Right atrium auricular region (tissue), 2 donors: ENCODE measurements at places on chromosomes 2 and 18.

DNA sequence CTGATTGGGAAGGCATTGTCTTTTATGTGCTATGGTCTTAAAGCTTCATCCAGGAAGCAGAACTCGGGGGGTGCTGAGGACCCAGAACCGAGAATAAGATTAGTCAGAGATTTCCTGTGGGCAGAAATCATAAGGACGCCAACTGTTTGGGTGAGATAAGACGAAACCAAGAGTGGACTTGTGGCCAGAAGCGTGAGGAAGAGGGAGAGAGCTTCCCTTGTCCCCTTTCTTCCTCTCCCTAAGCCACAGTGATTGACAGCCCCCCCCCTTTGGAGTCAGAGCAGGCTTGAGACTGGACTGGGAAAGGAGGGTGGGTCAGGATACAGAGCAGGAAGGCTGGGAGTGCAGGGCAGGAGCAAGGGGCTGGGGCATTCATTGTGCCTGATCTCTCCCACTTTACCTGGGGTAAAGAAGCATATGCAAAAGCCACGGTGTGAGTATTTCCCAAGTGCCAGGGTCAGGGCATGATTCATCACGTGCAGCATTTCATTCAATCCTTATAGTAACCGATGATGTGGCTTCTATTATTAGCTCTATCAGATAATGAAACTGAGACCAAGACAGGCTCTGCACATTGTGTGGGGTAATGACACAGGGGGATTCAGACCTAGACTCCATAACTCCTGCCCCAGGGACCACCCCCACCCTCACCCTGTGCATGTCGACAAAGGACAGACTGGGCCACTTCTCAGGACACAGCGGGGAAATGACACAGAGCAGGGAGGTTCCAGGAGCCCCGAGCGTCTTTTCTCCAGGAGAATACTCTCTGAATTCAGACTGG, 3.0 kb upstream of the IL1RN start:
- peak; percentile 55 for DNase-seq

- DNase-seq: no peak
These were observed 227.8 kb upstream of the RBMS1 start for GRCh38 chr2:160721089-160722040.

DNA sequence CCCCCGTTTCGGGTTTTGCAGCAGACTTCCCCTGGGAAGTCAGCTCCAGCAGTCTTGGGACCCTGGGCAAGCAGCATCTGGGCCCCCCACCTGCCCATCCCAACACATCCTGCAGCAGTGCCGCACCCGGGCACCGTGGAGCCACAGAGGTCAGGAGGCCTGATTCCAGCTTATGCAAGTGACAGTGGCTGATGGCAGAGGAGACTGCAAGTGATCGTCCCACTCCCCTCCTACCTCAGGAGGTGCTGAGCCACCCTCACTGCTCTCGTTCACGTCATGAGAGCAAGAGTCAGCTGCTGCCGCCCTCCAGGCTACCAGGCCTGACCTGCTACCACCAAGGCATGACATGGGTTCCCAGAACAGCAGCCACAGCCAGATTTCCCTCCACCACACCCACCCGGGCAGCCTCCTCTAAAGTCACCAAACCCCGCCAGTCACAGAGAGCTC, 18.2 kb downstream of the COX7A2L start:
- DNase-seq: no peak

DNA sequence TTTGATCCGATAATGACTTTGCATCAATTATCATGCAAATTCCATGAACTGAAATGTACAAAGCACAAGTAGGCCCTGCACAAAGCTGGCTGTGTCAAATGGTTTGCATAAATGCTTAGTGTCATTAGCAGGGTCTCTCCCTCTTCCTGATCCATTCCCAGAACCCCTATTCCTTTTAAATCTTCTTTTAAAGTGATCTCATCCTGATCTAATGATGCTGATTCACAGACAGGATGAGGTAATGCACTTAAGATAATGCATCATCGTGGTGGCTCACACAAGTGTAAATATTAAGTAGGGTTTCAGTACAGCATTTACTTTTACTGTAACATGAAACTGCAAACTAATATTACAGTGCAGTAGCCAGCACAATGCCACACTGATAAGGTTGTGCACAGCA, 304.8 kb upstream of the SOX11 start:
- DNase-seq: no peak

DNA sequence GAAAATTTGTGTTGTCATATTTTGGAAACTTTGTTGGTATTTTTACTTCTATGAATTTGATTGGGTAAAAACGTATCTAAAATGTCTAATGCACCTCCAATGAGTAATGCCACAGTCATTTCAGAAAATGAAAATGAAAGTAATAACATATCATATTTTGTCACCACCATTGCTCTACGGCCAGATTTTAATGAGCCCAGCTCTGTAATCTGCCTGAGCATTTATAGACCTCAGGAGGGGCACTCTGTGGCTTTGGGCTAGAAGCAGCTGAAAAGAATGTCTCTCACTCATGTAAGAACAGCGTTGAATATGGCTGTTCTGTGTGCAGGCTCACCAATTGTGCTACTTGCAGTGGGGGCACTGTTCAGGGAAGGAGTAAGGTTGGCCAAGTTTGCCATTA, 32.7 kb upstream of the ABCA12 start:
- DNase-seq: no peak

DNA sequence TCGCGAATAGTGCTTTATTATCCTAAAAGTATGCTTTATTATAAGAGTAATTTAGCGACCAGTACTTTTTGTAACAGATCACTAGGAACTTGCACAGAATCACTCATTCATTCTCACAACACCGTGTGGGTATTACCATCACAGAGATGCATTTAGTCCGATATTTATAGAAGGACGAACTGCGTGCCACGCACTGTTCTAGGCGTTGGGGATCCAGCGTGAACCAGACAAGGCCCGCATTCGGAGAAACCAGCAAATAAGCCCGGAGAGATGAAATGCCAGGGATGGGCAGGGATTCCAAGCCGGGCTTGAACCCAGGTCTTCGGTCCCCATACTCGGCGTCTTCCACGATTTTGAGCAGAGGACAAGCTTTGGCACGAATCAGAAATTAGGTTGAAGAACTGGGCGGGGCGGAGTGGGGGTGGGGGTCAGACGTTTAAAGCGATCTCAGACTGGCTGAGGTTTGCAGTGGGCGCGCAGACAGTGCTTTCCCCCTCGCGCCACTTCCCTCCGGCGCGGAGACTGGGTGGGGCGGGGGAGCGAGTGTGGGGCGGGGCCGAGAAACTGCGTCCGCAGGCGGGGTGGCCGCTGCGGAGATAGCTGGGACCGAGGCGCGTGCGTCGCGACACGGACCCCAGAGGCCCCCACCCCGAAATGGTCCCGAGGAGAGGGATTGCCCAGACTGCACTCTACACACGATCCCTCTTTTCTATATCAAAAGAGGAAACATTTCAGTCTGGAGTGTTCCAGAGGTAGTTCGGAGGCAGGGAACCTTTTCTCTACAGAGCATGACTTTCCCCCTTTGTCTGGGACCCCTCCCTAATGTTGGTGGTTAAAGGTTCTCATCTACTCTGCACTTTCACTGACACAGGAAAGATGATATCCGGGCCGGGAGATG, 1.1 kb upstream of the CXCR4 start:
- no peak for DNase-seq

- no peak for DNase-seq
These were observed 61.6 kb downstream of the BMP10 start for GRCh38 chr2:68809324-68810240.

DNA sequence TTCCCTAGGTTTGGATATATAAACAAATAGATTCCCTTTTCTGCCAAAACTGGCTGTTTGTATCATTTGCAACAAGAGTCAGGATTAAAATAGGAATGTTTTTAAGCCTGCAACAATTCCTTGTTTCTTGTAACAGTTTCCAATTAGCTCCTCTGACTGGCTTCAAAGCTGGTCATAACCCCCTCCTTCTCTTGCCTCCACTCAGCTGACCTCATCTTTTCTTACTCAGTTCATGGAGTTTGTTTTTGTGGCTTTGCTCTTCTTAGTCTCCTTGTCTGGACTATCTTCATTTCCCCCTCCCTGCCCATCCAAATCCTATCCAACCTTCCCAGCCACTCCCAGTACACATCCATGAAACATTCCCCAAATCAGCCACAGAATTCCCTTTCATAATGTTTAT, 14.3 kb upstream of the RAPH1 start:
- DNase-seq: no peak

DNA sequence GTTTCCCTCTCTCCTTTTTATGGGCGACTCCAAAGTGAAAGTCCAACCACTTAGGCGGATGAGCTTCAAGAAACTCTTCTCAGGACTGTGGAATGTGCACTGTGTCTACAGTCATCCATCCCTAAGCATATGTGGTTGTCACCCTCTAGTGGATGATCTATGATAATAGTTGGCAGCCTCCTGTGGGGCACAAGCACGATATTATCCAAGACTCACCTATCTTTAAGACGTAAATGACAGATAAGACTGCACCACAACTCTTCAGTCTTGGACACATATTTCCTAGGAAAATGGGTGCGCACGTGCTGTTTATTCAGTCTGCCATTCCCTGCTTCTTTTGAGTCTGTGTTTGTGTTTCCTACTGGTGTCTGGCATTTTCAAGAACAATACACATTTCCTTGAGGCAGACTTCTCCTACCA, 145.5 kb upstream of the CTAGE1 start:
- peak; percentile 73 for DNase-seq

DNA sequence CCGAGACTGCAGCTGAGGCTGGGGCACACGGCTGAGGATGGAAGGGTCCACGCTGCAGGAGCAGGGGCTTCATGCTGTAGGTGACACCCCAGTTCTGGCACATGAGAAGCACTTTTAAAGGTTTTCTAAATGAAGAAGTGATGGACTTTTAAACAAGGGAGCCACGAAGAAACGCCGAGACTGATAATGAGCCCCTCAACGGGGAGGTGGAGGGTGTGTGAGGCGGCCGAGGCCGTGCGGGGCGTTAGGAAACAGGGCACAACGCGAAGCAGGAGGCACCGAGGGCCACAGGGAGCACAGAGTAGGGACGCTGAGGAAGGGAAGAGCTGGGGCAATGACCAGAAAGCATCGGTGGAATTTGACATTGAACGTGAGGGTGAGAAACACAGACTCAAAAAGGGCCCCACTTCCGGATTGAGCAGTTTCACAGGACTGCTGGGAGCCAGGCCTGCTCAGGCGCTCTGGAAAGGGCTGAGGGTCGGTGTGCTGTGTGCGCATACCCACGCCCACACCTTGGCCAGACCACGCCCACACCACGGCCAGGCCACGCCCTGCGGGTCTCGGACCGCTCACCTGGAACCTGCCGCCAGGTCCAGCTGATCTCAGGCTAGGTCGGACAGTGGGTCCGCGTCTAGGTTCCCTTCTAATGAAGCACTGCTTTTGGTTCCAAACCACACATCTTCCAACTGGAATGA, 115.7 kb downstream of the GYPC start:
- DNase-seq: no peak

DNA sequence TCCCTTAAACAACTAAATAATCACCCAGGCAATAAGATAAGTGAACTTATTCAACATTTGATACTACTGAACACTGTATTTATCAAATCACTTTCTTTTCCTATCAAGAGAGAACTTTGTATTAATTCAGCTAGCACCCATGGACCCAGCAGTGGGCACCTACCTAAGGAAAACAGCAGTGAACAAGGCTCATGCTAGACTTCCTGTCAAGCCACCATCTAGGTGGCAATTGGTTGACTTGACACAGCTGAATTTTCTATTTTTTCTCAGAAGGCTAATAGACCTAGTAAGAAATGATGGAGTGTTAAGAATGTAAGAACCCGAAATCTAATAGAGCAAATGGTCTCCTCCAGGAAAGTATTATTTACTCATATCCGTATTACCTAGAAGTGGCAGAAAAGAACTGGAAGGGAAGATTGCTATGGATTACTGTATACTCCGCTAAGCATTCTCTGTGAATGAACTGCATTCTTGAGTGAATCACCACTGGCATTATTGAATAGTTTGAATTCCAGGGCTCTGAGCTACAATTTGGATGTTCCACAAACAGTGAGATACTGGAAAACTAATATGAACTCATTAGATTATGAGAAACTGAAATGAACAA, 988.2 kb upstream of the CDH2 start:
- DNase-seq: no peak

GRCh38 chr2:45755585-45756335, 104.3 kb downstream of the PRKCE start:
- no peak for DNase-seq

DNA sequence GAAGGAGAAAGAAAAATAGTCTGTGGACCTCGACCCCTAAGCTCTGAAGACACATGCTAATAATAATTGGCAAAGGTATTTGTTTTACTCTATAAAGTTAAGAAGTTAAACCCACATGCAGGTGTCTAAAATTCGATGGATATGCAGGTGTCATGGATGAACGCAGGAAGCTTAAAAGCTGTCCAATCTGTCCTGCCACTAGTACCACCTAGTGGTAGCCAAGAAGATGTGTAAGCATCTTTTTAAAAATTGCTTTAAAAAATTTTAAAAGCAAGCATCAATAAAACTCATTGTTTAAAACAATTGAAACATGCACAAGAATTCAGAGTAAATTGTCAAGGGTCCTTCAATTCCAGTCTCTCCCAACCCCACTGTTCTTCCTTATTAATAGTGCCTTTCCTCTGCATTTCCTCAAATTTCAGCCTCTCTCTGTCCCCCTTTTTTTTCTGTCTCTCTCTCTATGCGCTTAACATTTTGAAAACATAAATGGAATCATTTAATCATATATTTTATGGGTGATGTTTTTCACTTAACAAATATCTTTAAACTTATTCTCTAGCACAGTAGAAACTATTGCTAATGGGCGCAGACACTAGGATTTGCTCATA, 30.6 kb upstream of the PPP3R1 start:
- DNase-seq: no peak
